ENCODE measurements at places on chromosomes 1 and 21.
A peak's percentile ranks its signal among the peaks of the same experiment; 100 is the strongest.

DNA sequence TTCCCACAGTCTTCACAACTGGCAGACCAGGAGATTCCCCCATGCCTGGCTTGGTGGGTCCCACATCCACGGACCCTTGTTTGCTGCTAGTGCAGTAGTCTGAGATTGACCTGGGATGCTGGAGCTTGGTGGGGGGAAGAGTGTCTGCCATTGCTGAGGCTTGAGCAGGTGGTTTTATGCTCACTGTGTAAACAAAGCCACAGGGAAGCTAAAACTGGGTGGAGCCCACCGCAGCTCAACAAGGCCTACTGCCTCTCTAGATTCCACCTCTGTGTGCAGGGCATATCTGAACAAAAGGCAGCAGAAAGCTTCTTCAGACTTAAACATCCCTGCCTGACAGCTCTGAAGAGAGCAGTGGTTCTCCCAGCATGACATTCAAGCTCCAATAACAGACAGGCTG is 177.3 kb upstream of the ETV3 start:
- no peaks in the 10 kb centered on the region for H3K4me1 ChIP-seq
- peaks cover 9% of the 10 kb centered on the region for H3K36me3 ChIP-seq
- no peak overlapping the region for H3K4me3 ChIP-seq
- no peak for DNase-seq

DNA sequence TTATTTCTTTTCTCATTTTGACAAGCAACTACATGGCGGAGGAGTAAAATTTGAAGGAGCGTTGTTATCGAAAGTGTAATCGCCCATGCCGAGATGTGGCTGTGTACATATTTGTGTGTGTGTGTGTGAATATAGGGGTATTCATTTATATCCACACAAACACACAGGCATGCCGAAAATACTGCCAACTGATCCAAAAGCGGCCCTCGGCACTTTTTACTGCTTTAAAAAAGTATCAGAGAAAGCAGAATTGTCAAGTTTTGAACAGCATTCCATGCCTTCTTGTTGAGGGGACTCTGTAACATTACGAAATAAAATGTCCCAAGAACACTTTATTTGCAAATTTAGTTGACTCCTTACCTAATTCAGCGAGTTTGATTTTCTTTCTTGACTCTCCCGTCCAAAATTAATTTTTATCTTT is 1.1 kb downstream of the PBX1 start:
- H3K27ac ChIP-seq = no peak overlapping the region
- DNase-seq = no peak
- H3K4me1 ChIP-seq = peaks cover 2% of the 10 kb centered on the region
- peaks cover 10% of the 10 kb centered on the region for H3K27me3 ChIP-seq

- no peaks in the 10 kb centered on the region for H3K27me3 ChIP-seq
- no peak overlapping the region for H3K4me3 ChIP-seq
- DNase-seq = no peak
Observed at GRCh38 chr1:235790123-235790522, 76.6 kb downstream of the LYST start.

GRCh38 chr1:45001011-45001481 is 10.1 kb downstream of the HECTD3 start:
- H3K36me3 ChIP-seq = peaks cover 27% of the 10 kb centered on the region
- peak overlapping the region; percentile 32 for H3K27ac ChIP-seq
- no peaks in the 10 kb centered on the region for H3K27me3 ChIP-seq

DNA sequence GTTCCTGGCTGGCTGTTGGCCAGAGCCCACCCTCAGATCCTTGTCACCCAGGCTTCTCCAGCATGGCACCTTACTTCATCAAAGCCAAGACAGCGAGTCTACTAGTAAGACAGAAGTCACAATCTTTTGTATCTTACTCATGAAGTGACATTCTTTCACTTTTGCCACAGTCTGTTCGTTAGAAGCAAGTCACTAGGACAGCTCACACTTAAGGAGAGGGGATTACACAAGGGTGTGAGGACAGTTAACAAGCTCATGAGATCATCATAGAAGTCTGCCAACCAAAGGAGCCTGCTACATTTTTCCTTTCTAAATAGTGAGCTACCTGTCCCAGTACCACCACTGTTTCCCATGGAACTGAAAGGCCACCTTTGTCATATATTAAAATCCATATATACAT is 61.5 kb downstream of the PACC1 start:
- H3K4me1 ChIP-seq = no peaks in the 10 kb centered on the region
- H3K27ac ChIP-seq = peak overlapping the region; percentile 31
- no peak overlapping the region for H3K4me3 ChIP-seq

DNA sequence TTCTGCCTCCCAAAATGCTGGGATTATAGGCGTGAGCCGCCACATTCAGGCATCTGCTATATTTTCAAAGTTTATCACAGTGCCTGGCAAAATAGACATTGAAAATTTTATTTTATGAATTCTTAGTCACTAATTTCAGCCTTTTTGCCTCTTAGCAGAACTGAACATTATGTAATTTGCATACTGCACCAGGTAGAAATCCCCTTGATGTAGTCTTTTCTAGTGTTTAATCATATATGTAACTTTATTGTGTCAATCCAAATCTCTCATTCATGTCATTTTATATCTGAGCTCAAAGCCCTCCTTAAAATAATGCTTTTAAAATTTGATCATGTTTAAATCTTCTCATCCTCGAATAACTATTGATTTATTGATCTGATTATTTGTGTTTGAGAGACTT is 19.2 kb downstream of the WDTC1 start:
- peak overlapping the region; percentile 77 for H3K4me3 ChIP-seq
- H3K27me3 ChIP-seq = no peaks in the 10 kb centered on the region
- no peak for DNase-seq
- peaks cover 3% of the 10 kb centered on the region for H3K36me3 ChIP-seq
- peaks cover 35% of the 10 kb centered on the region for H3K4me1 ChIP-seq

GRCh38 chr1:37433171-37433570 is 41.2 kb upstream of the ZC3H12A start:
- no peak overlapping the region for H3K27ac ChIP-seq
- DNase-seq = no peak
- H3K27me3 ChIP-seq = peaks cover 16% of the 10 kb centered on the region
- H3K4me1 ChIP-seq = no peaks in the 10 kb centered on the region
- H3K36me3 ChIP-seq = no peaks in the 10 kb centered on the region

DNA sequence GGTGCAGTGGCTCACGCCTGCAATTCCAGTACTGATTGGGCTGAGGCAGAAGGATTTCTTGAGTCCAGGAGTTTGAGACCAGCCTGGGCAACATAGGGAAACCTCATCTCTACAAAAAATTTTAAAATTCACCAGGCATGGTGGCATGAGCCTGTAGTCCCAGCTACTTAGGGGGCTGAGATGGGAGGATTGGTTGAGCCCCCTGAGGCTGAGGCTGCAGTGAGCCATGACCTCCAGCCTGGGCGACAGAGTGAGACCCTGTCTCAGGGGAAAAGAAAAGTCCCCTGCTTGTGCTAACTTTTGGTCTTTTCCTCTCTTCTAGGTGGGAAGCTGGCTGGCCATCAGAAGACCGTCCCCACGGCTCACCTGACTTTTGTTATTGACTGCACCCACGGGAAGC is 1.6 kb downstream of the SRARP start:
- H3K36me3 ChIP-seq = no peaks in the 10 kb centered on the region
- peaks cover 1% of the 10 kb centered on the region for H3K27me3 ChIP-seq
- H3K4me1 ChIP-seq = peaks cover 16% of the 10 kb centered on the region
- no peak for DNase-seq
- H3K4me3 ChIP-seq = no peak overlapping the region

GRCh38 chr1:81371864-81372263 is 428.9 kb upstream of the ADGRL2 start:
- H3K4me3 ChIP-seq = no peak overlapping the region
- no peak overlapping the region for H3K27ac ChIP-seq
- no peaks in the 10 kb centered on the region for H3K27me3 ChIP-seq
- H3K4me1 ChIP-seq = no peaks in the 10 kb centered on the region
- no peak for DNase-seq

DNA sequence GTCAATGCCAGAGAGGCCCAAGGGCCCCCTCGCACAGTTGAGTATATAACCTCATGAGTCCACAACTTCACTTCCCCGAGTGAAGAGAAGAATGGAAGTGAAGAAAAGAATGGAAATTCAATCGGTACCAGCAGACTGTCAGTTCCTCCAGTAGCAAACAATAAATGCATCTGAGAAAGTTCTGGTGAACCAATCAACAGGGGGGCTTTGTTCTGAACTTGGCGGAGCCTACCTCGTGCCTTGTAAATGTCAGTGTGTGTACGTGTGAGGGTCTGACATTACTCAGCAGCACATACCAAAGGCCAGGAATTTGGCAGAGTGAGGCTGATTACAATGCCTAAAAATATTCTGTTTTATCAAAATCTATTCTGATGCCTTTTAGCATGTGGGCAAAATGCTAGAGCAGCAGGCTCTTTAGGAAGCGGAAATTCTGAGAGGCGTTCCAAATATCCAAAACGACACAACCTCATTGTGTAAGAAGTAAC is 238.5 kb downstream of the LTN1 start:
- DNase-seq = no peak
- H3K4me1 ChIP-seq = no peaks in the 10 kb centered on the region
- no peaks in the 10 kb centered on the region for H3K27me3 ChIP-seq
- H3K36me3 ChIP-seq = no peaks in the 10 kb centered on the region

DNA sequence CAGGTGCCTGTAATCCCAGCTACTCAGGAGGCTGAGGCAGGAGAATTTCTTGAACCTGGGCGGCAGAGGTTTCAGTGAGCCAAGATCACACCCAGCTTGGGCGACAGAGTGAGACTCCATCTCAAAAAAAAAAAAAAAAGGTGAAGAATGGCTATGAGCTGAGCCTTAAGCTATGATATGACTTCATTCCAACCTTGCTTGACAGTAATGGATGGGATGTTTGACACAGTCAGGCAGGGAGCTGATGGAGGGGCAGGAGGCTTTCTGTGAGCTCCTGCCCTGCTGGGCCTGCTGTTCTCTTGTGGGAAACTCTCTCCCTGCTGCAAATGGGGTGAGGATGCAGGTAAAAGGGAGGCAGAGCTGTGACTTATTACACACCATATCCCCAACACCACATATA is 27.6 kb downstream of the NCF2 start:
- no peak for DNase-seq
- H3K4me1 ChIP-seq = peaks cover 11% of the 10 kb centered on the region
- H3K27me3 ChIP-seq = no peaks in the 10 kb centered on the region
- H3K36me3 ChIP-seq = peaks cover 13% of the 10 kb centered on the region
- peak overlapping the region; percentile 28 for H3K27ac ChIP-seq

DNA sequence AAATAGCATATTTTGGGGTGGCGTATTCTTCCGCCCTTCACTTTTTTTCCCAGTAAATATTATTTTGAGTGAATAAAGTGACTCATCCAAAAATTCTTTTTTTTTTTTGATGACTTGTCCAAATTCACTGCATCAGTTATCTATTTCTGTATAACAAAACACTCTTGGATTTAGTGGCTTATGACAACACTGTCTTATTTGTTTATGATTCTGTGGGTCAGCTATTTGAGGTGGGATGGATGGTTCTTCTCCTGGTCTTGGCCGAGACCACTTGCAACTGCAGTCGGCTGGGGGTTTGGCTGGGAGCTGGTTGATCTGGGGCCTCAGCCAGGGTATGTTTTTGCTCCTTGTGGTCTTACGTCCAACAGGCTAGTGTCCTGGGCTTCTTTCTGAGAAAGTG is 39.9 kb upstream of the SRSF10 start:
- peaks cover 1% of the 10 kb centered on the region for H3K27me3 ChIP-seq
- DNase-seq = no peak
- no peak overlapping the region for H3K4me3 ChIP-seq
- H3K36me3 ChIP-seq = no peaks in the 10 kb centered on the region
- H3K27ac ChIP-seq = no peak overlapping the region
- no peaks in the 10 kb centered on the region for H3K4me1 ChIP-seq

GRCh38 chr1:225488676-225489075 is 60.8 kb upstream of the LBR start:
- H3K27ac ChIP-seq = no peak overlapping the region
- DNase-seq = no peak
- H3K4me1 ChIP-seq = peaks cover 2% of the 10 kb centered on the region

DNA sequence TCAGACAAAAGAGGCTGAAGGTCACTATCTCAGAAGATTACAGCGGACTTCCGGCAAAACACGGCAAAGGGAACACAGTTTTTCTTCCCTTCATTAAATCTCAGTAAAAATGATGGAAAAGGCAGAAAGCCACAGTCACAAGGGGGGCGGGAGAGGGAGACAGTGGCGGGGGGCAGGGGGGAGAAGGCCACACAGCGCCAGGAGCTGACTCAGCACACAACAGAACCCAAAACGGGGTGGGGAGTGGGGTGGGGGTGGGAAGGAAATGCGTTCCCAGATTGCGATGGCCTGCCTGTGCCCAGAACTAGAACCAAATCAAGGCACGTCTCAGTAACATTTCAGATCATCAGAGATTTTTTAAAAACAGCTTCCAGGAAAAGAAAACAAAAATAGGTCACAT is 13.4 kb downstream of the CFAP74 start:
- no peak overlapping the region for H3K4me3 ChIP-seq
- H3K36me3 ChIP-seq = no peaks in the 10 kb centered on the region
- DNase-seq = no peak
- no peaks in the 10 kb centered on the region for H3K4me1 ChIP-seq

DNA sequence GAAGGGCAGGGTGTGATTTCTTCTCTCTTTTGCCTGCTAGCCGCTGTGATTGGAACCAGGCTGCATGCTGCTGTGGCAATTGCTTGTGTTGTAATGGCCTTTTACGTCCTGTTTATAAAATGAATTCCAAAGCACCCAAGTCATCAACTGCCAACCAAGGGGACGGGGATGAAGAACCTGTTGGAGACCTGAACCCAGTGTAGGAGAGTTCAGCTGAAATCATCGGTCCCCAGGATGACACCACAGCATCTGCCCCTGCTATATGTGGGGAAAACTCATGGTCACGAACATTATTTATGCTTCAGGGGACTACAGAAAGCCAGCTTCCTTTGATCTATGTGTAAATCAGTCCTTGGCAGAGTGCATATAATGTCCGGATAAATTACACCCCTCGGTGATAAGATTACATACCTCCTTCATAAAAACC is 3.8 kb downstream of the TMEM167B start:
- H3K4me1 ChIP-seq = peaks cover 17% of the 10 kb centered on the region
- no peaks in the 10 kb centered on the region for H3K27me3 ChIP-seq
- no peak for DNase-seq
- no peak overlapping the region for H3K27ac ChIP-seq
- no peak overlapping the region for H3K4me3 ChIP-seq
- H3K36me3 ChIP-seq = peaks cover 6% of the 10 kb centered on the region

DNA sequence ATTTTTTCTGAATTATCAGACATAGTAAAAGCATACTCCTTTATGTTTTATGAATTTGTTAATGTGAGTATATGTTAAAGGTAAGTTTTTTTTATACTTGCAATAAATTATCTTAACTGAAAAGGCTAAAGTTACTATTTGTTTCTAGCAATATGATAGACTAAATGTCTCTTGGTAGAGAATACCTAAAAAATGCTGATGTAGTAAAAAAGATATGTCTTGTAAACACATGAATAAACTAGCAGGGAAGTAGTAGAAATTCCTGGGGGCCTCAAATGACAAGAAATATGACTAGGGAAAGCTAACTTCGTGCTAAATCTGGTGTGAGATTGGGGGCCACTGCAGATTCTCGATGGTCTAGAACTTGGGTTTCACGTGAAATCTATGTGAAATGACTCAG is 188.1 kb upstream of the CACNA1E start:
- H3K4me3 ChIP-seq = no peak overlapping the region
- H3K27me3 ChIP-seq = peaks cover 9% of the 10 kb centered on the region
- DNase-seq = no peak
- no peaks in the 10 kb centered on the region for H3K36me3 ChIP-seq
- H3K27ac ChIP-seq = no peak overlapping the region

- no peaks in the 10 kb centered on the region for H3K36me3 ChIP-seq
- H3K27me3 ChIP-seq = no peaks in the 10 kb centered on the region
- H3K27ac ChIP-seq = no peak overlapping the region
- H3K4me1 ChIP-seq = no peaks in the 10 kb centered on the region
- no peak overlapping the region for H3K4me3 ChIP-seq
Observed at GRCh38 chr1:218996362-218996761, 177.3 kb upstream of the LYPLAL1 start.

- peaks cover 11% of the 10 kb centered on the region for H3K4me1 ChIP-seq
- H3K4me3 ChIP-seq = no peak overlapping the region
- H3K36me3 ChIP-seq = no peaks in the 10 kb centered on the region
- H3K27me3 ChIP-seq = no peaks in the 10 kb centered on the region
Observed at GRCh38 chr1:59261537-59261936, 35.4 kb upstream of the FGGY start.
